ENCODE measurements at places on chromosomes 5 and 9.

GRCh38 chr5:76565009-76565408, 58.2 kb downstream of the F2RL2 start:
- no peak for DNase-seq

DNA sequence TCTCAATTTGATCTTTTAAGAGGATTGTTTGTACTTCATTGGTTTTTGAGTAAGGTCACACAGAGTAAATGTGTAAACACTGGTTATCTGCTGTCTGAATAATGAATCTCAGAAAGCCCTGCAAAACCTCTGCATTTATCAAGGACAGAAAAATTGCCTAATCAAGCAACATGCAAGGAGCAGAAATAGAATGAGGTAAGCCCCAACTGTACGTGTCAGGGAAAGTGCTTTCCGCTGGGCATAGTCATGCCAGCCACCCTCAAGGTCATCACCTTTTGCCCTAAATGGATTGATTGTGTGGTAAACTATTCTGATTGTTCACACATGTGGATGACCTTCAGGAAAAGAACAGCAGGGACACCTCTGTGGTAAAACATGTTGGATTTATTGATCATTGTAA, 376.9 kb upstream of the KCNN2 start:
- DNase-seq, result no peak

DNA sequence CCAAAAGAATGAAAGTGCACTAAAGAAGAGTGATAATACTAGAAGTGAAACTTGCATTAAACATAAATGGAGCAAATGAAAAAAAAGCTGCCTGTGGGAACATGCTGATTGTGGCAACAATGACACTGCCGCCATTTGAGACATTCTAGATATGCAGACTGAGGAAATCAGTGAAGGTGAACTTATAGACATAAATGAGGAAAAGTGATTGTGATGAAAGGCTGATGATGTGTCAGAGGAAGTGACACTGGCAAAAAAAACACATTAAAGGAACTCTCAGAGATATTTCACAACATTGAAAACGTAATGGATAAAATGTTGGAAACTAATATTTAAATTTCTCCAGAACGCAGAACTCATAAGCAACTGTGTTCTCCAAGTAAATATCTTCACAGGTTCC, 1.2 kb downstream of the ERCC8 start:
- no peak for DNase-seq

- DNase-seq, result no peak
Measured at GRCh38 chr5:175253597-175253996, 190.4 kb downstream of the DRD1 start.

DNA sequence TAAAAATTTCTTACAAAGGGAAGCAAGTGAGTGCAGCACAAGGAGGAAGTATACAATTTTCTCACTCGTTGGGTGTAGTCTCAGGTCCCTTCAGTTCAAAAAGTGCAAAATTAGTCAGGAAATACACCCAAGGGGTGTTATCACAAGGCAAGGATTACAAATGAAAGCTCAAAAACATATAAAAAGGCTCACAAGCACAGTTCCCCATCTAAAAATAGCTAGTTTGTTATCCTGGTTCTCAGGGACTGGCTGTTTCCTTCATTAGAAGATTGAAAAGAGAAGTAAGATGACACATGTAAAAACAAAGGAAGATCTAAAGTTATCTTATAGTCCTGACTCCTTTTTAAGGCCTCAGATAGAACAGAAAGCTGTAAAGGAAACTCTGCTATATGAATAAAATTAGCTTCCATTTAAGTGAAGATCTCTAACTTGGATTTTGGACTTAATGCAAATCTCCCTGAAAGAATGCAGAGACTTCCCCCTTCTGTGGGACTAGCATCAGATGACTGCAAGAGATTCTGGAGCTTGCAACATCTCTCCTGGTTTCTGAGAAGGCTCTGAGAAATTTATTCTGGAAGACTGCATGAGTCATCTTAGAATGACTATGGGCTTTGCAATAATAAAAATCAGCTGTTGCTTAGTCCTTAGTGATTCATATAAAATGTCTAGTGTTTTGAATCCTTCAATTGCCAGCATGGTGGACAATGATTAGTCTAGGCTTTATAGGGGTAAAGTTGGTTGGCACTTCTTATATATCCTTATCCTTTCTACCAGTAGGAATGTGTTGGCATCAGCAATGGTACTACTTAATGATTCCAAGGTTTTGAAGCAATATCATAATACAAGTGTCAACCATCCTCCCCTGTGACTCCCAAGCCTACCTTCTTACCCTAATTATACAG, 25.4 kb downstream of the DAB2 start:
- DNase-seq, result no peak

Data from activated CD4-positive, alpha-beta T cell treated with anti-CD3 and anti-CD28 coated beads, Interleukin-2, amount 10 ng/mL, durations not matched to agents 7 days and 5 days (primary cell).